ENCODE measurements at places on chromosomes 2 and 18. TPM values are rescaled to one million over a fixed set of nuclear protein-coding genes. Genes with fewer than 3 reads are reported as not detected.

DNA sequence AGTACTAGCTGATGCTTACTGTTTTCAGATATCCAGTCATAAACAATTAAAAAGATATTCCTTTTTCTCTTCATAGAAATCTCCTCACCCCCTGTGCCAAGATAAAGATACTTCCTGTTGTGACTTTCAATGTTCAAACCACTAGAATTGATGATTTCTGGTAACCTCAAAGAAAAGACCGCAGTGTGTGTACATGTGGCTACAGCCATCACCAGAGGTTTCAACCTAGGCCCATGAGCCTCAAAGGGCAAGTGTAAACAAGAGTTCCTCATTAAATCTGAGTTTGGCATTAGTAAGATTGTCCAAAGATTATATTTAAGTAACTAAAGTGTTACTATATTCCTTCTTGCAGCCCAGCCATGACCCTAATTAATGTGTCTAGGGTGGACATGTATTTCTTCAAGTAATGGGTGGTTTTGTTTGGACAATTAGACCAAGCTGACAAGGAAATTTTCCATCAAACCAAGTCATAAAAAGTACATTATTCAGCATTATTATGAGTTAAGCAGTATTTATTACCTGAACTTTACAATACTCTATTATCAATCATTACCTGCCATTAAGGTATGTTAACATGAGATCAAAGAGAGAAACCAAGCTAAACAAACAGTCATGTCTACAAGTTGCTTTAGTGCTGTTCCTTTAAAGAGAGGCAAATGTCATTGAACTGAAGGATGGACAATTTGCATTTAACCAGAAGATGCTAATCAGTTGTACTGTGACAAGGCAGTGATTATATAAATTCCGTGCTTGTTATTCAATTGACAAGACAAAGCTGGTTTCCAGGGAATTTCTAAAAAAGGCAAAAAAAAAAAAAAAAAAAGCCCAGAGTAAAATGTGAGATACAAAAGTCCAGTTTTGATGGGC, 382.7 kb downstream of the LNPK start:
- DNase-seq = no peak

- DNase-seq = no peak
Measured at GRCh38 chr2:144495227-144496091, 24.5 kb downstream of the ZEB2 start.

DNA sequence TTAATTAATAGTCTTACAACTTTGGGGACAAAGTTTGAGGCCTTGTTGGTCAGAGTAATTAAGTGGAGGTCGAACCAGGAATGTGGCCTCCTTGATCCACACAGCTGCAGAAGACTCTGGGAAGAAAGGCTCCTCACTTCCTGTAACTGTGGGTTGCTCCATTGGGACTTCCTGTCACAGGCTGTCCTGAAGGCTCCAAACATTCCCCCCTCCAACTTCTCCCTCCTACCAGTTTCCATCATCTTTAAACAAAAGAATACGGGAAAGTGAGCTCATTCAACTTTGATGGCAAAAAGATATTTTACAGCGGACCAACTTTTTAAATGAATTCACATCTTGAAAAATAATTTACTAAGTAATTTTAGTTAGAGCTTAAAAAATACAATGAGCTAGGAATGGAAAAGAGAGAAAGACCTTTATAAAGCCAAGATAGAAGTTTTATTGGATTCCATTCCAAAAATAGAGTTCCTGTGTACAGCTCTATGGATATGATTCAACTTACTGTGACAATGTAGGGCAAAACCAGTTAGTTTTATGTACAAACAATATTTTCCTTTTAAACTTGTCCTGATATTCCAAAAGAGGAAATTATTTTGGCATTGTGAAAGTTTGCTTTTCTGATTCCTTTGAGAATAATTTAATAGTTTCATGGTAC, 212.0 kb upstream of the NABP1 start:
- no peak for DNase-seq

GRCh38 chr2:224915136-224915535, 127.1 kb downstream of the DOCK10 start:
- no peak for DNase-seq

- no peak for DNase-seq
Measured at GRCh38 chr18:31484461-31484860, 13.5 kb upstream of the DSG2 start.

DNA sequence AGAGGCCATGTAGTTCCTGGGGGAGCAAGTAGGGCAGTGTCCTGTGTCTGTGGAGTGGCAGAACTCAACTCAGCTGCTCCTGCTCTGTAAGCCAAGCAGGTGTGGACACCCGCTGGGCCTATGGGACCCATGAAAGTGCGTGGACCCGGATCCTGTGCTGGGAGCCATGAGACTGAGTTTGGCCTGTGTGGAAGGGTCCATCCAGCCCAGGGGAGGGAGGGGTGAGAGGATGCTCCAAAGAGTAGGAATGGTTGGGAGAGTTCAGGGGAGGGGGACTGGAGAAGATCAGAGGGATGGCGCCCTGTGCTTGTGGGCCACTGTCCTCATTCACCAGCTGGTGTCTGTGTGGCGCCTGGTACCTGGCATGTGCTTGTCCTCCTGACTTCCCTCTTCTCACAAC, 226.4 kb upstream of the HS6ST1 start:
- DNase-seq = no peak

- no peak for DNase-seq
Measured at GRCh38 chr2:99504844-99505584, 15.2 kb upstream of the REV1 start.

DNA sequence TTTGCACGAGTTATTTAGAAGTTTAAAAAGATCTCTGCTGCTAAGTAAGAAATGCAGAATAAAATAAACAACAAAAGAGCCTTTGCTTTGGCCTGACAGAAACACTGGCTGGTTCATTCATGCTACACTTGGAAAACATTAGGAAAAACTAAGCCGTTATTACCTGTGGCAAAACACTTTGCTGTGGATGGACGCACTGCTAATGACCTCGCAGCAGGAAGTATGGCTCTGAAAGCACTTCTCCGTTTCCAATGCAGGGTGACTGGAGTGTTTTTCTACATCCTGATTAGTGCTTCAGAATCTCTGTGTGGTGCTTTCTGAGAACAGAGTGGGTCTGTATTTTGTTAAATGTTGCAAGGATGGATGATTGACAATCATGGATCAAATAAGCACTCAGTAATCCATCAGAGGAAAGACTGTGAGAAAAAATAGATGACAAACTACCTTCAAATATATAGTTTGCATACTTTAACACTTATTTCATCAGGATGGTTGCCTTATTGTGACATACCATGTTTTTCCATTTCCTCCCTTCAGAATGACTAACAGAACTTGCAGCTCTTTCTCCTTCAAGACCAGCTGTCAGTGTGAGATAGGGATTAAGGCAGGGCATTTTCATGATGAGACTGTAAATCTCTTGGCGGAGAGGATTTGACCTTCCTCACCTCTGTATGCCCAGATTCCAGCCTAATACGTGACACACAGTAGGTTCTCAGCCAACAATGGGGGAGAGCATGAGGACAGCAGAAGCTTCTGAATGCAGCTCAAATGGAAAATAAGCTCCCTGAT, 38.0 kb downstream of the LINC00305 start:
- no peak for DNase-seq

Gene MDH1B
- 2.2 TPM for total RNA-seq

Gene DSC3
- total RNA-seq = under 0.01 TPM

Gene C1QL2
- not detected for total RNA-seq

Measured in osteoblast (primary cell).